ENCODE measurements at places on chromosomes 7 and 10. TPM values are rescaled to one million over a fixed set of nuclear protein-coding genes. Genes with fewer than 3 reads are reported as not detected.

- H3K36me3 ChIP-seq, result no peaks in the 10 kb centered on the region
- H3K27ac ChIP-seq, result no peak overlapping the region
- no peaks in the 10 kb centered on the region for H3K27me3 ChIP-seq
- no peak overlapping the region for H3K4me3 ChIP-seq
- DNase-seq, result no peak
- no peaks in the 10 kb centered on the region for H3K4me1 ChIP-seq
These were observed 70.1 kb downstream of the CDK14 start for GRCh38 chr7:90666186-90666585.

GRCh38 chr10:79162861-79163665, 94.3 kb downstream of the ZMIZ1 start:
- peaks cover 21% of the 10 kb centered on the region for H3K4me1 ChIP-seq
- H3K27me3 ChIP-seq, result no peaks in the 10 kb centered on the region
- peaks cover 3% of the 10 kb centered on the region for H3K36me3 ChIP-seq

GRCh38 chr10:37439826-37440225, 314.4 kb downstream of the ANKRD30A start:
- no peaks in the 10 kb centered on the region for H3K4me1 ChIP-seq
- no peak overlapping the region for H3K27ac ChIP-seq
- no peak for DNase-seq
- no peaks in the 10 kb centered on the region for H3K27me3 ChIP-seq
- no peaks in the 10 kb centered on the region for H3K36me3 ChIP-seq

GRCh38 chr10:59177031-59177797, 771 bp downstream of the PHYHIPL start:
- H3K36me3 ChIP-seq, result no peaks in the 10 kb centered on the region
- H3K4me3 ChIP-seq, result peak overlapping the region; percentile 58
- H3K27me3 ChIP-seq, result no peaks in the 10 kb centered on the region
- H3K4me1 ChIP-seq, result peaks cover 15% of the 10 kb centered on the region
- peak; percentile 67 for DNase-seq

GRCh38 chr10:24723788-24724380, at the start of gene ARHGAP21:
Gene ARHGAP21 (minus strand): TSS chr10:24723887. CDS start chr10:24721899, 1,988 bp downstream.
- peak; percentile 86 for DNase-seq
- peak within 1 kb of the TSS; percentile 83 for H3K4me3 ChIP-seq
- H3K36me3 ChIP-seq, result no peaks in the 10 kb centered on the region
- no peaks in the 10 kb centered on the region for H3K27me3 ChIP-seq
- peak within 1 kb of the TSS; percentile 92 for H3K27ac ChIP-seq
- H3K4me1 ChIP-seq, result no peaks in the 10 kb centered on the region

- H3K4me1 ChIP-seq, result no peaks in the 10 kb centered on the region
- no peaks in the 10 kb centered on the region for H3K36me3 ChIP-seq
- H3K27ac ChIP-seq, result no peak overlapping the region
- no peaks in the 10 kb centered on the region for H3K27me3 ChIP-seq
These were observed 26.7 kb upstream of the DNAJB6 start for GRCh38 chr7:157309988-157310668.

GRCh38 chr7:11281953-11282352, 308.3 kb downstream of the PHF14 start:
- no peak for DNase-seq
- H3K4me1 ChIP-seq, result no peaks in the 10 kb centered on the region
- no peak overlapping the region for H3K27ac ChIP-seq

- H3K4me1 ChIP-seq, result no peaks in the 10 kb centered on the region
- H3K27me3 ChIP-seq, result no peaks in the 10 kb centered on the region
- H3K4me3 ChIP-seq, result no peak overlapping the region
- no peak overlapping the region for H3K27ac ChIP-seq
These were observed 48.0 kb upstream of the DAGLB start for GRCh38 chr7:6495597-6496262.

DNA sequence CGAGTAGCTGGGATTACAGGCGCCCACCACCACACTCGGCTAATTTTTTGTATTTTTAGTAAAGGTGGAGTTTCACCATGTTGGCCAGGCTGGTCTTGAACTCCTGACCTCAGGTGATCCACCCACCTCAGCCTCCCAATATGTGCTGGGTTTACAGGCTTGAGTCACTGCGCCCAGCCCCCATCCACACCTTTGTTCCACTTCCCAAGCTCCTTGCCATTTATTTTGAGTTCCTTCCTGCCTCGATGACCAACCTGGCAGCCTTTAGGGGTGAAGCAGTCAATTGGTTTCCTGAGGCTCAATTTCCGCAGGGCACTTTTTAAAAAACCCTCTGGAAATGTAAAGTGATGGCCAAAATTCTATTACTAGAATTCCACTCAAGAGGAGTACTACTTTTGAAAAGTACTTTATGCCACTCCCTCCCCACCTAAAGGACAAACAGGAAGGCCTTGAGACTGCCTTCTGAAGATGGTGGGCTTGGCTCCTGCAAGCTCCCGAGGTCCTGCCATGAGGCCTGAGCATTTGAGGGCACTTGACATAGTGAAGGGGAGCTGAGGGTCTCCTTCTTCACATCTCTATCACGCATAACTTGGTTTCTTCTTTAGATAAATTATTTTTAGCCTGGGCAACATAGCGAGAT, 32.5 kb upstream of the RBM33 start:
- H3K4me1 ChIP-seq, result no peaks in the 10 kb centered on the region
- H3K27ac ChIP-seq, result no peak overlapping the region

GRCh38 chr10:95693071-95693667, 558 bp downstream of the TCTN3 start:
- DNase-seq, result no peak
- H3K36me3 ChIP-seq, result peaks cover 28% of the 10 kb centered on the region
- H3K27ac ChIP-seq, result peak overlapping the region; percentile 84
- peaks cover 8% of the 10 kb centered on the region for H3K4me1 ChIP-seq

- H3K27me3 ChIP-seq, result no peaks in the 10 kb centered on the region
- H3K27ac ChIP-seq, result no peak overlapping the region
- H3K4me3 ChIP-seq, result no peak overlapping the region
- no peaks in the 10 kb centered on the region for H3K4me1 ChIP-seq
- no peaks in the 10 kb centered on the region for H3K36me3 ChIP-seq
These were observed 23.1 kb downstream of the CDCA7L start for GRCh38 chr7:21922605-21923004.

DNA sequence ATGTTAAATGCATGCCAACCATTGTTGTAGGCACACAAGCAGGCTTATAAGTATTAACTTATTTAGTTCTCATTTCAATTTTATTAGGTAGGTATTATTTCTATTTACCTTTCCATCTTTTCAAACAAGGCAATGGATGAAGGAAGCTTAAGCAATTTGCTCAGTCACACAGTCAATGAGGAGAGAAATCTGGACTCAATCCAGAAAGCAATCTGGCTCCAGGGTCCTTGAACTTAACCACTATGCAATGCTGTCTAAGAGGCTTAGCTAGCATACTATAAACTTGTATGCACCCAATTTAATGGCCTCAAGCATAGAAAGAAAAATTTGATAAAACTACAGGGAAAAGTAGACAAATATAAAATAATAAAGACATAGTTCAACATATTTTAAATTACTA, 88.6 kb downstream of the VWDE start:
- no peak overlapping the region for H3K4me3 ChIP-seq
- no peak overlapping the region for H3K27ac ChIP-seq
- no peaks in the 10 kb centered on the region for H3K36me3 ChIP-seq
- no peaks in the 10 kb centered on the region for H3K4me1 ChIP-seq

CNPY4 gene
- total RNA-seq, result 1.4 TPM

GNB2 gene
- 500 TPM for total RNA-seq

CHAT gene
- not detected for total RNA-seq

TPK1 gene
- 3.7 TPM for total RNA-seq

GRID2IP gene
- total RNA-seq, result not detected

All from ascending aorta (tissue), 2 donors.